Activated T-cell treated with anti-CD3 and anti-CD28 coated beads for 4 hours (primary cell): ENCODE measurements at places on chromosomes 1 and 21.

DNA sequence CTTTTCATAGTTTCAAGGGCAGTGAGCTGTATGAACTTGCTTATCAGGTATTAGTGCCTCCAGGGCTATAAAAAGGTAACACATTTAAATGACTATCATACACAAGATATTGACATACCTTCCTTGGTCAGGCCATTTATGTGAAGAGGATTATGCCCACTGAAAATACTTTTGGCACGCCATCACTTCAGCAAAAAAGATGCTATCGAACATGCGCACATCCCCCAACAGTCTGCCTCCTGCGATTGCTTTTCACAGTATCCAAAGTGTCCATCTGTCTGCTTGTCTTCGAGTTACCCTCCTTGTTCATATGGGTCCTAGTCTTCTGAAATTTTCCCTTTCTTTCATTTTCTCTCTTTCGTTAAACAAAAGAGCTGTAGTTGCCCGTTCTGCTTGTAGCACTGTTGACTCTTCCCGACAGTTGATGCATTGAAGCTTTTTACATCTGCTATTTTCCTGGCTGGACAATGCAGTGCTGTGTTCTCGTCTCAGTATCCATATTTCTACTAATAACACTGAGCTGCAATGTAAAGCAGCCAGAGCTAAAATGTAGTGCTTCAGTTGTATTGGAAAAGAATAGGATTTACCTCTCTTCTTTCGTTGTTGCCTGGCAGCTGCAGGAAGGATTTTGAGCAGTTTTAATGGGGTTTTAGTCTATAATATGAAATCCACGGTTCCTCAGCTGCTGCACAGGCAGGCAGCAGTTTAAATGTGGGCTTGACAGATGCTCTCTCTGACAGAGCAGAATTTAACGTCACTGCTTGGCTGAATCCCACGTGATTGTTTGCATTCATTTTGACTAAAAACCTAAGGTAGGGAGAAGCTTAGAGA lies at the start of gene B3GALT2:
Gene B3GALT2, minus strand, starts transcription at position 713 of the 831 bp plus-strand sequence. CDS start 5,051 bp downstream, outside the sequence.
- DNase-seq: no peak

DNA sequence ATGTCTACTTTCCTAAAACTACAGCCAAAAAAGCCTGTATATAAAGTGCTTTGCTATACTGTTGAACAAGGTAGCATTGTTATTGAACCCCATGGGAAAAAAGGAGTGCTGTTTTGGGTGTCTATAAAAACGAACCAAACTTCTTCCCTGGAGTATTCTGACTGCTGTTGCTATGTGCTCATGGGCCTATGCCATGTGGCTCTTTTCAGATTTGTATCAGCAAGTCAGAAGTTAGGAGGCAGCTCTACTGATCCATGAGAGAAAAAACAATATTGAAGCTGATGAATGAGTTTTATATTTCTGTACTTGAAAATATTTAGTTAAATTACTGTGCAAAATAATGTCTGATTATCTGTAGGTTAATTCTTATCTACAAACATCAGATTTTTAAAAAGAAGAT lies 66.5 kb downstream of the ADGRL2 start:
- DNase-seq: no peak

- DNase-seq: peak; percentile 25
These were observed 524 bp downstream of the TP53BP2 start for GRCh38 chr1:223845037-223845809.

GRCh38 chr21:36681117-36681631 lies 17.7 kb upstream of the SIM2 start:
- no peak for DNase-seq

- DNase-seq: no peak
These were observed 27.1 kb upstream of the PDXK start for GRCh38 chr21:43691801-43692200.

DNA sequence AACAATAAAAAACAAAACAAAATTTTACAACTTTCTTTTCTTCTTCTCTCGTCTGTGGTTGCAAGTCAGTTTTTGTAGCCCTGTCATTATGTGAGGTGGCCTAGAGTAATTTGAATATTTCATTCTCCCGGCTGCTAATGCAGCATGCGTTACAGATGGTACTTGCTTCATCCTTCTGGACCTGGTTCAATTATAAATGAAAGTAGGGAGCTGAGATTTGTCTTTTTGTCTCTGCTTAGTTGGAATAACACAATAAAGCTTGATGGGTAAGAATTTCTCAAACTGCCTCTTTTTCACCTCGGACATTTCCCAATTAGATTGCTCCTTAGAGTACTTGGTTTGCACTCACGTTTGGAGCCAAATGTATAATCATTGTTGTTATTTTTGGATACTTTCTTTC lies 201.6 kb downstream of the PBX1 start:
- DNase-seq: no peak

DNA sequence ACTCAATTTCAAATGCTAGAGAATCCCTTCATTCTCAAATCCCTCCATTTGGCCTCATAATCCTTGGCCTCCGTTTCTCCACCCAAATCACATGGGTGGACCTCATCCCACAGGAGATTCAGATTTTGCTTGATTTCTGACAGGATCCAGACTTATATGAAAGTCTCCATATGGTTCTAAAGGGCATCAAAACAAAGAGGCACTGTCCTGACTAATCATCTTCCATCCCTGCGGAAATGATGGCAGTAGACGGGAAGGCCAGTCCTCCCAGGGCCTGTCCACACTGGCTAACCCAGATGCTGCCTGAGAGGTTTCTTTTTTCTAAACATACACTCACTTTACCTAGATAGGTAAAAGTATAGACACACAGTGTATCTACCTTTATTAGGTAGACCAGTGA lies 18.8 kb downstream of the ORC1 start:
- DNase-seq: no peak

DNA sequence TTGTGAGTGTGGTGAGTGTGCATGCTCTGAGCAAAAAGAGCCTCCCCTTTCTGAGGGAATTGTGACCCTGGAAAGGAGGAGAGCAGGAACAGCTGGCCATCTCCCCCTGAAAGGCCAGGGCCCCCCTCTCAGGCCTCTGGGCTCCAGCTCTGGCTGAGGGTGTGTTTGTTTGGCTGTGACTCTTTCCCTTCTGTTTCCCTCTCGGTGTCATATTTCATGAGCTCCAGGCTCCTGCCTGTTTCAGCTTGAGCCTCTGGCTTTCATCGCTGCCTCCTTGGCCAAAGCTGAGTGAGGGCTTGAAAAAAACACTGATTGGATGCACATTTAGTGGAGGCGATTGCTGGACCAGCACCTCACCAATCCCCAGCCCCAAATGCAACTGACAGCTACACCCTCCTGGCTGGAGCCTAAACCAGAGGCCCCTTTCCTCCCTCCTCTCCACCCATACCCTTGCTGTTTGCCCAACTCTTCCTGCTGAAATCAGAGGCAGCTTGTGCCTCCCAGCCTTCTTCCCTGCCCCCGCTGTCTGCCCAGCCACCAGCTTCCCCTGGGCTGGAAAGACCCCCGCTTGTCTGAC lies 64.1 kb downstream of the DDR2 start:
- DNase-seq: no peak

DNA sequence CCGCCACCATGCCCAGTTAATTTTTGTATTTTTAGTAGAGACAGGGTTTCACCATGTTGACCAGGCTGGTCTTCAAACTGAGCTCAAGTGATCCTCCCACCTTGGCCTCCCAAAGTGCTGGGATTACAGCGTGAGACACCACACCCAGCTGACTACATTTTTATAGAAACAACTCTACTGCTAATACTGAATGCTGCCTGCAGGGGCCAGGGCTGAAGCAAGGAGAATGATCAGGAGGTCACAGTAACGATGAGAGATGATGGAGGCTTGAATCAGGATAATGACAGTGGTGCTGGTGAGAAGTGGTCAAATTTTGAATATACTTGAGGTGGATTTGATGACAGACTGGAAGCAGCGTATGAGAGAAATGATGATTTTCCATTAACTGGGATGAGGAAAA lies 33.3 kb downstream of the ODF2L start:
- no peak for DNase-seq

- DNase-seq: no peak
These were observed 10.9 kb upstream of the EDN2 start for GRCh38 chr1:41495210-41495948.

DNA sequence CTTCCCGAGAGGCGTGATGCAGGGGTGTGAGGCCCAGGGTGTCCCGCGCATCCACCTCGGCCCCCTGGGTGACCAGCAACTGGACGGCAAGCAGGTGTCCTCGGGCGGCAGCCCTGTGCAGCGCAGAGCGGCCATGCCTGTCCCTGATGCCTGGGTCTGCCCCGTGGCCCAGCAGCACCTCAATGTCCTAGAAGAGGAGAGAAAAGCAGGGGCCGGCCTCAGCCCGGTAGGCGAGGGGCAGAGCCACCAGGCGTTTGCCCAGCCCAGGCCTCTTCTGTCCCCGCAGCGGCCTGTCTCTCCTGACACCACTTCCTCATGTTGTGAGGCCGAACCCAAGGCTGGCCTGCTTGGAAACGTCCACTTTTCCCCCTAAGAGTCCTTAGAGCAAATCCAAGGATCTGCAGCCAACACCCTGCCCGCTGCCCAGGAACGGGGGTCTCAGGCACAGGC lies 1.7 kb downstream of the ANKRD65 start:
- no peak for DNase-seq

- DNase-seq: no peak
These were observed 321.4 kb downstream of the AJAP1 start for GRCh38 chr1:4975856-4976255.

GRCh38 chr1:203645996-203646395 lies 19.4 kb downstream of the ATP2B4 start:
- no peak for DNase-seq

GRCh38 chr1:39955547-39956539 lies 898 bp downstream of the MFSD2A start:
- DNase-seq: peak; percentile 60

DNA sequence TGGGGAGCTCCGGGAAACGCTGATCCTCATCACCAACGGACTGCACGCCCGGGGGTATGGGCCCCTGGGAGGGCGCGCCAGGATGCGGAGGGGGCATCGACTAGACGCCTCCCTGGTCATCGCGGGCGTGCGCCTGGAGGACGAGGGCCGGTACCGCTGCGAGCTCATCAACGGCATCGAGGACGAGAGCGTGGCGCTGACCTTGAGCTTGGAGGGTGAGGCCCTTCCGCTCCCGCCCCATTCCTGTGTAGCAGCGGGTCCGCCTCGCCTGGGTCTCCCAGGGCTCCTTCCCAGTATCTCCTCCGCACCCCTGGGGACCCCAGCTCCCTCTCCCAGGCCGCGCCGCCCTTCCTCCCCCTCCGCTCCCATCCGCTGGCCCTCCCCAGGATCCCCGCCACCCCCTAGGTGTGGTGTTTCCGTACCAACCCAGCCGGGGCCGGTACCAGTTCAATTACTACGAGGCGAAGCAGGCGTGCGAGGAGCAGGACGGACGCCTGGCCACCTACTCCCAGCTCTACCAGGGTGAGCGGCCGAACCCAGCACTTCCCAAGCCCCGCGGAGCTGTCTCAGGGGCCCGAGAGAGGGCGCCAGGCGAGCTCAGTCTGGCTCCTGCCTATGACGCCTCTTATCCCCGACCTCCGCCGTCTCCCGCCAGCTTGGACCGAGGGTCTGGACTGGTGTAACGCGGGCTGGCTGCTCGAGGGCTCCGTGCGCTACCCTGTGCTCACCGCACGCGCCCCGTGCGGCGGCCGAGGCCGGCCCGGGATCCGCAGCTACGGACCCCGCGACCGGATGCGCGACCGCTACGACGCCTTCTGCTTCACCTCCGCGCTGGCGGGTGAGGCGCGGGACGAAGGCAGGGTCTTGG lies 5.0 kb downstream of the HAPLN2 start:
- DNase-seq: no peak

DNA sequence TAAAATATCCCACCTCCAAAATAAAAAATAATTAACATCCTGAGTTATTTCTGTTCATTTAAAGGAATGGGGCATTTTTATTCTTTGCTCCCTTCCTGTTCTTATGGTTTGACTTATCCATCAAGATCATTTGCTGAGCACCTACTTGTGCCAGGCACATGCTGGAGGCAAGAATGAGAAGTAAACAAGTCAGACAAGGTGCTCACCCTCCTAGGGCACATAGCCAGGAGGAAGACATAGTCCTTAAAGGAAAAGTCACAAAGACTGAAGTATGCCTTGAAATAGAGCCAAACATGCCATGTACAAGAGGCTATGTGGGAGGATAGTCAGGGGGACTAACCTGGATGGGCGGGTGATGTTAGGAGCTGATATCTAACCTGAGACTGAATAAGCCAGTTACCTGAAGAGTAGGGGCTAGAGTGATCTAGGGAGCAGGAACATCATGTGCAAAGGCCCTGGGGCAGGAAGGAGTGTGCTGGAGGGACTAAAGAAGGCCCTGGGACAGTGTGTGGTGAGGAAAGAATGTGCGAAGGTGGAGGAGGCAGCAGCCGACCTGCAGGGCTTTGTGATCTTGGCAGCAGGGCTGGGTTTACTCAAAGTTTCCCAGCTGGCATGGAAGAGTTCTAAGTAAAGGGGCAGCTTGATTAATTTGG lies 233.5 kb downstream of the MATN1 start:
- DNase-seq: no peak

DNA sequence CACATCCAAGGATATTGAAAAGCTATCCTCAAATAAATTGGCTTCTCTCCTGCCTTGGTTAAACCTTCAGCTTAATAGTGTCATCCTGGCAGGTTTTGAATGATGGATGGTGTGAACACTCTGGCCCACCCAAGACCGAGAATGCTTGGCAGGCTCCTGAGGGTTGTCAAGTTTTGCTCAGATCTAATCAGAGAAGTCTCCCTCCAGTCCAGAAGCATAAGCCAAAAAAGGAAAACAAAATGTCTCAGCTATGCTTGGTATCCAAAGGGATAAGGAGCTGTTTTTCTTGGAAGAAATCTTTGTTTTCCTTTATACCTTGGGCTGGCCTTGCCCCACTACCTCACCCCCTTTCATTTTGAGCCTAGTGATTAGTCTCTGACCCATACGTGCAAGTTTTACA lies 172.7 kb downstream of the CRB1 start:
- no peak for DNase-seq

DNA sequence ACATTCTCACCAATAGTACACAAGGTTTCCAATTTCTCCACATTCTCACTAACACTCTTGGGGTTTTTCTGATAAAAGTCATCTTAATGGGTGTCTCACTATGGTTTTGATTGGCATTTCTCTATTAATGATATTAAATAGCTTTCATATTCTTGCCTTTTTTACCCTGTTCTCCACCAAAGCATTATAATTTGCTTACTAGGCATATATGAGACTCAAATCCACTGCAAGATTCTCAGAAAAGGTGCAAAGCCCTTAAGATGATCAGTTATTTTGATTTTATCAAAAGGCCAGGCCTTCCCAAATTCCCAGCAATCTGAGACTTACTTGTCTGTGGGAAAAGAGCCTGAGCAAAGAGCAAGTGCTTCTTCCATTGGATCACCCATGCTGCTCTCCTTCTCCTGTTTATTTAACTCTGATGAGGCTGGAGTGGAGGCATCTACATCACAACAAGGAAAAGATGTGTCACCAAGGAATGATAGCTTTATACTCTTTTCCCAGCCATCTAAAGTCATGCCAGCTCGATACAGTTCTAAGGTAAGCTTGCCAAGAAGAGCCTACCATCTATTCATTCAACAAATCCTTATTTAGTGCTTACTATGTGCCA lies 24.6 kb downstream of the CLSPN start:
- no peak for DNase-seq

GRCh38 chr1:17437580-17438317 lies 1.7 kb downstream of the RCC2 start:
- peak; percentile 46 for DNase-seq

DNA sequence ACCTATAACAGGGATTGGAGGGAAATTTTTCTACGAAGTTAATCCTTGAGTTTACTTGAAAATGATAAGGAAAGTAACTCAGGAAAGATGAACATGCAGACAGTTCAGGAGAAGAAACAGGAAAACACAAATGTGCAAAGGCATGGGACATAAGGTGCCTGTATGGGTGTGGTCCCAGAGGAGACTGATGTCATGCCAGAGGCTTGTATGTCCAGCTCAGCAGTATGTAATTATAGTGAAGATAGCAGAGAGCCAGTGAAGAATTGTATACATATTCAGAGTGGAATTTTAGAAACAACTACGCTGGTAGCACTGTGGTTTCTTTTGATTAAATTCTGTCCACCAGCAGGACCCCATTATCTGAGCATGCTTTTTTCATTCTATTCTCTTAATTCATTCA lies 179.5 kb downstream of the LRRC7 start:
- DNase-seq: no peak
